PC-9 (cell line): ENCODE measurements at places on chromosomes 16 and 17. TPM values are rescaled to one million over a fixed set of nuclear protein-coding genes. Genes with fewer than 3 reads are reported as not detected.

NLRP1 gene
- 0.63 and 0.75 TPM in 2 replicates for total RNA-seq

SPATA32 gene
- 0.35 and 0.48 TPM in 2 replicates for total RNA-seq

ZMYND15 gene
- 2.3 and 5.4 TPM in 2 replicates for total RNA-seq

CCDC92B gene
- total RNA-seq = 1.9 and 3.0 TPM in 2 replicates
